GM19239 (cell line): ENCODE measurements at places on chromosomes 13 and 19.

GRCh38 chr19:28727480-28728159 lies 485.3 kb downstream of the UQCRFS1 start:
- no peak for DNase-seq

DNA sequence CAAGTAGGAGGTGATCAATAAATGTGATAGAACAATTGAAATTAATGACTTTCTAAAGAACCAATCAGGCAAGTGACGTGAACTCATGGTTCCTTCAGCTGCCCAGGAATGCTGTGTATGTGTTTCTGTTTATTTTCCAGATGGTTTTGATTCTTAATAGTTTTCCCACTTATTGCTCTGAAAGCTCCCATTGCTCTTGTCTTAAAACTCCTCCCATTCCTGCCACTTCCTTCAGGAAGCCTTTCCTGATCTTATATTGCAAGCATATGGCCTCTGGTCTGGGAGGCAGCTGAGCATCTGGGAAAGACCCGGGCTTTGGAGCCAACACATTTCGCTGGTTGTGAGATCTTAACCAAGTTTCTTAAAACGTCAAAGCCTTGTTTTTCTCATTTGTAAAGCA lies 17.1 kb upstream of the LATS2 start:
- no peak for DNase-seq

- no peak for DNase-seq
Observed at GRCh38 chr19:23440207-23440606, 44.9 kb upstream of the ZNF91 start.

- DNase-seq: peak; percentile 59
Observed at GRCh38 chr19:7869453-7869909, 4.7 kb downstream of the PRR36 start.

- DNase-seq: no peak
Observed at GRCh38 chr19:13505761-13506470, 363 bp downstream of the CACNA1A start.
